ENCODE measurements at places on chromosomes 12 and 14. TPM values are rescaled to one million over a fixed set of nuclear protein-coding genes. Genes with fewer than 3 reads are reported as not detected.

- no peak for DNase-seq
Measured at GRCh38 chr12:42968426-42968825, 378.9 kb upstream of the PRICKLE1 start.

DNA sequence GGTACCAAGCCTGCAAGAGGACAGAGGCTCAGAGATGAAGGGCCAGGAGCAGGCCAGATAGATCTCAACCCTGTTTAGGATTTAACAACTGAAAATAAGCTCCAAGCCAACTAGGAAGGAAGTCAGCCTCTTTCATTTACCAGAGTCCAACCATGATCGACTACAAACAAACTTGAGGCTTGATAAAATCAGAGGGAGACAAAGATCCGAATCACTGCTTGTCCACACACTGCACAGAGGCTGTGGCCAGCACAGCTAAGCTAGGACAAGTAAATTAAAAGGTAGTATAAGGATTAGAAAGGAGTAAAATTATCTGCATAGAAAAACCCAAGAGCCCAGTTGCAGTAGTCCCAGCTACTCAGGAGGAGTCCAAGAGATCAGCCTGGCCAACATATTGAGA, 40.3 kb downstream of the FAM222A start:
- peak; percentile 14 for DNase-seq

- no peak for DNase-seq
Measured at GRCh38 chr14:40312296-40312695, 880.1 kb upstream of the FBXO33 start.

PLEKHG7 gene
- total RNA-seq: not detected

DNA sequence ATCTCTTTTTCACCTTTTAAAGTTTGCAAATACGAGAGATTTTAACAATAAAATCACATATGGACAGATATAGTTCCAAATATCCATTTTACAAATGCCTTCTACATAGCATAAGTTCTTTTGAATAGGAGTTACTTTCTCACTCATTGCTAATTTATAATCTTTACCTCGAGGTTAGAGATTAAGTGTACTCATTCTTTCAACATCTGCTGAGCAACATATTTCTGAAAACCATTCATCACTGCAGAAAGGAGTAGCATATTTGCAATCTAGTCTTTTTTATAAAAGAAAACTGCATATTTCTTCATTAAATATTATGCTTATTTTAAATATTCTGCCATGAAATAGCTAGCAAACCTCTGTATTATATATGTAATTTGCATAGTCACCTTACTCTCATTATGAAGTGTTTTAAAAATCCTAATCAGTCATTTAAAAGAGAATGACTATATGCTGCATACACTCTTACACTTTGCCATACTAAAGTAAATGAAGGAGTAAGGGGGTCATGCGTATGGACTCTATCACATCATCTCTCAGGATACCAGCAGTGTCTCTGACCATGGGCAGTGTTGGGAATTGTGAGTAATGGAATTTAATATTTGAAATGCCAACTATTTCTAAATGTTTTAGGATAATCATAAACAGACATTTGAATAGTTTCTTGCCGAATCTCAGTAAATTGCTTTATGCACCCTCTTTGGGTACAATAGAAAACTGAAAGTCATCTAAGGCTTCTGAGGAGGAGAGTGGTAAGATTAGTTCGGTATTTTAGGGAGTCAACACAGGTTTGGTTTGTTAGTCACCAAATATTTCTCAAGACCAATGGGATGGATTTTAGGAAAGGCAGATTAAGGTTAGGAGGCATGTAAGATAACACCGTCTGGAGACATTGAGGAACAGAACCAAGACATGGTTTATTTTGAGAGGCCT, 524.8 kb upstream of the ATP2B1 start:
- DNase-seq: no peak

- DNase-seq: no peak
Measured at GRCh38 chr14:72559202-72559601, 334.7 kb downstream of the DPF3 start.

PTPRB gene
- total RNA-seq: 28.9 TPM

GRCh38 chr14:94738751-94739150, 31.2 kb downstream of the GSC start:
- no peak for DNase-seq

KRT84 gene
- not detected for total RNA-seq

DNA sequence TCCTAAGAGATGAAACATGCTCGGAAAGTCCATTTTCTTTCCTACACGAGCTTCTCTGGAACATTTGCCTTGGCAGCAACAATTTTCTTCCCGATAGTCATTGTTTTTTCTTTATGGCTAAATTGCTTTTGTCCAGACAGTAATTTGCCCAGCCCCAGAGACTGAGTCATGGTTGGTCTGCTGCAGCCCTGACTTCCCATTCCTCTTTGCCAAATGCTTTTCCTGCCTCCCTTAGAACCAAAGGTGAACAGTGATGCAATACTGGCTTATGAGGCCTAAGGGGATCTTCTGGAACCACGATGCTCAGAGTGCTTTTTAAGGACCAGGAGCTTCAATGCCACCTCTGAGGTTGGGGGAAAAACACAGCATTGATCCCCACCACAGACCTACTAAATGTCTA, 1599.6 kb upstream of the TMEM132C start:
- no peak for DNase-seq

DNA sequence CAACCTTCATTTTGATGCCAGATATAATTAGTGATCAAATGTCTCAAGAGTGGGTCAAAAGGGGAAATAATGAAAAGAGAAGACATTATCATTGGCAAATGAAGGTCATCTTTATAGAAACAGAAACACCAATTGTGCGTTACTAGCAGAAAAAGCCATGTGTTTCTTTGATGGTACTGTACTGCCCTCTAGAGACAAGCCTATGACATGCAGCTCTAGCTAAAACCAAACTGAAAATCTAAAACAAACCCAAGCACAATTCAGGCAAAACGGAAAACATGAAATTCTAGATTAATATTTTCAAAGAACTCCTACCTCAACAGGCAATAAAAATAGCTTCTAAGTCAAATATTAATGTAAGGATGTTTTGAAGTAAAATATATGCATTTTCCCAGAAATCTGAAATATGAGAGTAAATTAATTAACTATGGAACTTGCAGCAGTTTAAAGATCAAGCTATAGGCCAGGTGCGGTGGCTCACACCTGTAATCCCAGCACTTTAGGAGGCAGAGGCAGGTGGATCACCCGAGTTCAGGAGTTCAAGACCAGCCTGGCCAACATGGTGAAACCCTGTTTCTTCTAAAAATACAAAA, 115.4 kb downstream of the KLHL28 start:
- no peak for DNase-seq

DNA sequence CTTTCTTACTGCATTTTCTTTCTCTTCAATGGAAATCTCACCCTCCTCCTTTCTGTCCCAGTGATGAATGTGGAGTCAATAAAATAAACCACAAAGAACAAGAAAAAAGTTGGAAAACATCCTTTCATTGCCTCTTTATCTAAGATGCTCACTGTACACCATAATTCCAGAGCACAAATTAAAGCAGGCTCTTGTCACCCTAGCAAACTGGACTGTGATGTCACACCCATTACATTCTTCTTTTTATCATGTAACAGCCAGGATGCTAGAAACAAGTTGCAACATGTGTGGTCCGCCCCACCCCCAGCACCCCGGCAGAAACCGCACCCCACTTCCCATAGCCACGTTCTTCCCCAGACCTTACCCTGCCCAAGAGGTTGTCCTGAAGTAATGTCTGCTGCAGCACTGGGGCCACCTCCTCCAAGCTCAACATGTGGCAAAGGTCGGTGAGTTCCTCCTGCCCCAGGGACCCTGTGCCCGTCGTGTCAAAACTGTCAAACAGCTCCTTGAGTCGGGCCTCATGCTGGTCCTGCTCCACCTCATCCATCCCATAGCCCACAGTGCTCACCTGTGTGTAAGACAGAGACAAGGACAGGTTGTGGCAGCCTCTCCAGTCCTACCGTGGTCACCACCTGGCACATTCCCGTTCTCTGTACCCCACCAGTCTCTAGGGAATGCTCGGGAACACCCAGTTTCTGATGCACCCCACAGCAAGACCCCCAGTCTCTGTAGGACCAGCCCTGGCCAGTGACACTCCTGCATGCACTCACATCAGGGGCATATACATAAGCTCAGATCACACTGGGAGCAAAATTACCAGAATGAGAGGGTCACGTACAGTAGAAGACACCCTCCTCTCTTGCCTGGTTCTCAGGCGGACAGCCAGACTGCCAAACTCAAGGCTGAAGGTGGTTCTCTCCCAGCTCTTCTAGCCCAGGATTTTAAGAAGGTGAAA, 9.2 kb downstream of the NIN start:
- DNase-seq: peak; percentile 91

GRCh38 chr12:111211910-111212757, 156.8 kb downstream of the PHETA1 start:
- no peak for DNase-seq

DPF3 gene
- 36.5 TPM for total RNA-seq

- DNase-seq: no peak
Measured at GRCh38 chr14:100285913-100286400, 20.3 kb downstream of the SLC25A29 start.

SLC6A13 gene
- 6.1 TPM for total RNA-seq

GRCh38 chr12:88865537-88865936, 285.3 kb upstream of the KITLG start:
- DNase-seq: no peak

HOTAIR gene
- total RNA-seq: not detected

DNA sequence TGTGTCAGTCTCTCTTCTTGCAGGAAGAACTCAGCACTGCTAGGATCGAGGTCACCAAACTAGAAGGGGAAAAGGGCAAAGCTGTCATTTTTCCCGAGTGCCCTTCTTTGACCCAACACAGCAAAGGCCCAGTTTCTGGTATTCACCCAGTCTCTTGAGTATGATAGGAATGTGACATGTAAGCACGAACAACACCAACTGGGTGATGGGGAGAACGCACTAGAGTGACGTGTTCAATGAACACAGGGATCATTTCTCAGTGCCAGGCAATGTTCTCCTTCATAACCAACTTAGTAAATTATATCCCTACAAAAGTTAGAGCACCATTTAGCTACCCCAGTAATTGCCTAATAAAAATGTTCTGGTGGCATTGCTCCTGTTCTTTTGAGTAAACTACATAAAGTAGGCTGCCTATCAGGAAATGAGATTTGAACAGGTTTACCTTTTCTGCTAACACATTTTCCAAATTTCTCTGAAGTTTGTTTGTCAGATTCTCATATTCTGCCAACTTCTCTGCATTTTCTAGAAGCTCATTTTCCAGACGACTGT, 64.5 kb downstream of the NIN start:
- no peak for DNase-seq

TAS2R46 gene
- 0.78 TPM for total RNA-seq

SIX1 gene
- total RNA-seq: 0.89 TPM

DNA sequence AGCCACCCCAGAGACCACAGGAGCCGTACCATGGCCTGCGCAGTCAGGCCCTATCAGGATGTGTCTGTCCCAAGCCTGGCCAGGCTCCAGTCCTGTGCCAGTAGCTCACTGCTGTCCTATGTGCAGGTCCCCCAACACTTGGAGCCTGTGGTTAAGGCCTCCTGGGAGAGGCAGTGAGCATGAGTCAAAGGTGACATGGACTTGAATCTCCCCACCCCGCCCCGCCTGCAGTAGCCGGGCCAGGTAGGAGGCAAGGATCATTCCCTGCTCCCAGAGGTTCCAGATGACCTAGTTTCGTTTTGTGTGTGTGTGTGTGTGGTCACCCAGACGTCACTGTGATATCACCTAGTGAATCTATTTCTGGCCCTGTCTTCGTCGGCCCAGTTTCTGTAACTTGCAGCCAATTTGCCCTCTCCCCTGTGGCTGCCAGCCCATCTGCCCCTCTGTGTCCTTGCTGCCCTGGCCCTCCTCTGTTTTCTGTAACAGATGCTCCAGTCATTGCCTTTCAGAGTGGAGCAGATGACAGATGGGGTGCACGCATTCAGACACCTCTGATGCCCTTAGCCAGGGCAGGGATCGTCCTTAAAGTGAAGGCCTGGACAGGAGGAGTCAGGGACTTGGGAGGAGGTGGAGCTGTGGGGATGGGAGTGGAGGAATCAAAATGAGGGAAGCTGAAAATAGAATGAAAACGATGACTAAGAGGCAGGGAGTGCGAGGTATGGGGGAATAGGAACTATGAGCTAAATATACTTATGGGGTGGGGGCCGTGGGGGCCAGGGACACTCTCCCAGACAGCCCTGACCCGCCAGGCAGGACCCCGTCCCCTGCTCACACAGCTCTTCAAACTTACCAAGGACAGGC, 37.4 kb downstream of the SLC6A12 start:
- DNase-seq: no peak

DNA sequence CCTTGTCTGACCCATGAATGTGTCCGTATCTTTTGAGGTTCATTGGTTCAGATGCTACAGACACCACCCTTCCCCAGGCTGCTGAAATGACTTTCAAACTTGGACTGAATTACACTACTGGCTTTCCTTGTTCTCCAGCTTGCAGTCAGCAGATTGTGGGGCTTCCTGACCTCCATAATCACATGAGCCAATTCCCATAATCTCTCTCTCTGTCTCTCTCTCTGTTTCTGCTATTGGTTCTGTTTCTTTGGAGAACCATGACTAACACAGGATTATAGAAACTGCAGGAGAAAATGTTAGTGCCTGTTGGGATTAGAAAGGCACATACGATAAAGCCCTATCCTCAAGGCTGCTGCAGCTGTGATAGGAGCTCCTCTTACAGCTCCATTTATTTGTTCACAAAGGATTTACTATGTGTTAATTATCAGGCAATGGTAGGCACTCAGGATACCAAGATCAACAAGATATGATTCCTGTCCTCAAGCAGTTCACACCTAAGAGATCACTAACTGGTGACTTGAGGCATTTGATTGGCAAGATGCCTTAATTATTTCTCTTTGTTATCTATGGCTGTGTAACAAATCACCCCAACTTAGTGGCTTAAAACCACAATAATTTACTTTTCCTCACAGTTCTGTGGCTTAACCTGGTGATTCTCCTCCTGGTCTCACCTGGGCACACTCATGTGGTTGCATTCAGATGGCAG, 10.2 kb upstream of the NYNRIN start:
- DNase-seq: no peak

DNA sequence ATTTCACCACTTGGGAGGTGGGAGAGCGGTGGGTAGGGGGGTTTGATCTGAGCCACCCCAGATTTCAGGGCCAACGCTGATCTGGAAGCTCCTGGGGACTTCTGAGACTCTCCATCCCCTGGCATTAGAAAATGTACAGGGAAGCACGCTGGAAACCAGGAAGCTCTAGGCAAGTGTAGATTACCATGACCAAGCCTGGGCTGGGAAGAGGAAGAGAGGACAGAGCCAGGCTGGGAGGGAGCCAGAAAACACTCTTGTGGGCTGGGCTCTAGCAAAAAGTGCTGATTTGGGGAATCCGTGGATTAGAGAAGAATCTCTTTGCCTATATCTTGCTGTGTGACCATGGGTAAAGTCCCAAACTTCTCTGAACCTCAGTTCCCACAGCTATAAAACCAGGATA, 236.7 kb downstream of the BCL11B start:
- no peak for DNase-seq

COL2A1 gene
- total RNA-seq: 0.13 TPM

Measured in cardiac septum (tissue), 1 donor.